T1000 (cell line): ENCODE measurements at places on chromosomes 5 and 9.
A peak's percentile ranks its signal among the peaks of the same experiment; 100 is the strongest.

- no peak for DNase-seq
Measured at GRCh38 chr9:129213551-129213950, 35.5 kb upstream of the IER5L start.

- DNase-seq, result no peak
Measured at GRCh38 chr5:137629646-137630045, 106.2 kb downstream of the KLHL3 start.

DNA sequence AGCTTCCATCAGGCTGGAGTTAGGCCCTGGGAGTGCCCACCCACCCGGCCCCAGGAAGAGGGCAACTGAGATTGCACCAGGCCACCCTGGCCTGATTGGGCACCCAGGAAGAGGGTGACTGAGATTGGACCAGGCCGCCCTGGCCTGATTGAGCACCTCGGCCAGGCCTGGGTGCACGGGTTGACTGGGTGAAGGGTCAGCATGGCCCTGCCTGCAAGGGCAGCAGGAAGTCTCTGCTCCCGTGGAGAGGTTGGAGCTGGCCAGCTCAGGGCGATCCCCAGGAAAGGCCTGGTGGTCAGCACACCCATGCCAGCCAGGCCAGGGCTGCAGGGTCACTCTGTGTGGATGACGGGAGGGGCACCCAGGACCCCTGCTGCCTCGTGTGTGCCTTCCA, 11.8 kb downstream of the ADAMTSL2 start:
- DNase-seq, result no peak

GRCh38 chr5:133423618-133424282, 188.6 kb downstream of the FSTL4 start:
- peak; percentile 2 for DNase-seq

GRCh38 chr9:33364127-33364526, 38.2 kb downstream of the AQP7 start:
- no peak for DNase-seq

DNA sequence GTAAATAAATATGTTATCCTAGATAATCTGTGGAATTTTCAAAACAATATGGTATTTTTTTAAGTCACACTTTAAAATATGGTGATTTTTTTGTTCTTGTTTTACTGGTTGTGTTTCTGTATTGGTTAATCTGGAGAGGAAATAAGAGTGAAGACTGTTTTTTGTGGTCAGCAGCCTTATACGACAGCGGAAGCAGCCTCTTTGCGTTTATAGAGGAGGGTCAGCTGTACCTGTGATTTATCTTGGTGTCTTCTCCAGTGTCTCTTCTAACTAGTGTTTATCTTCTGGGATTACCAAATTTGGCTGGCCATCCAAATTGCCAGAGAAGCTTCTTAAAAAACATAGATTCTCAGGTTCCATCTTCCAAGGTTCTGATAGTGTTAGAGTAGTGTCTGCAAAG, 58.7 kb downstream of the ICE1 start:
- DNase-seq, result no peak
